NB4 (cell line): ENCODE measurements at places on chromosomes 13 and 19.

- DNase-seq = peak; percentile 96
Measured at GRCh38 chr13:102798581-102799425, at the start of the genes BIVM and POGLUT2. Gene BIVM, plus strand, starts transcription at chr13:102799119. Its CDS starts 8,149 bp downstream, at chr13:102807268. Gene POGLUT2, minus strand, starts transcription at chr13:102798976. Its CDS starts 306 bp downstream, at chr13:102798670.

DNA sequence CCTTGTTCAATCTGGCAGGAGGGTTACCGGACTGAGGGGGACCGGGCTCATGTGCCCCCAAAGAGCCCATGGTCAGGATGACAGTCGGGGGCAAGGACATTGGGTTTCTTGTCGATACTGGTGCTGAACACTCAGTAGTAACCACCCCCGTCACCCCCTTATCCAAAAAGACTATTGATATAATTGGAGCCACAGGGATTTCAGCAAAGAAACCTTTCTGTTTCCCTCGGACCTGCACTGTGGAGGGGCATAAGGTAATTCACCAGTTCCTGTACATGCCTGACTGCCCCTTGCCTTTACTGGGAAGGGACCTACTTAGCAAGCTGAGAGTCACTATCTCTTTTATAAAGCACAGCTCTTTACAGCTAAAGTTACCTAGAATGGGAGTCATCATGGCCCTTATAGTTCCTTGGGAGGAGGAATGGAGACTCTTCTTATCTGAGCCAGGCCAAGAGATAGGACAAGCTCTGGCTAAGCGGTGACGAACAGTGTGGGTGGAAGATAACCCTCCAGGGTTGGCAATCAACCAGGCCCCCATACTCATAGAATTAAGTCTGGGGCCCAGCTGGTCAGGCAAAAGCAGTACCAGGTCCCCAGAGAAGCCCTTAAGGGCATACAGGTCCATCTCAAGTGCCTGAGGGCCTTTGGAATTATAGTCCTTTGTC is 603.7 kb downstream of the UQCRFS1 start:
- DNase-seq = no peak

DNA sequence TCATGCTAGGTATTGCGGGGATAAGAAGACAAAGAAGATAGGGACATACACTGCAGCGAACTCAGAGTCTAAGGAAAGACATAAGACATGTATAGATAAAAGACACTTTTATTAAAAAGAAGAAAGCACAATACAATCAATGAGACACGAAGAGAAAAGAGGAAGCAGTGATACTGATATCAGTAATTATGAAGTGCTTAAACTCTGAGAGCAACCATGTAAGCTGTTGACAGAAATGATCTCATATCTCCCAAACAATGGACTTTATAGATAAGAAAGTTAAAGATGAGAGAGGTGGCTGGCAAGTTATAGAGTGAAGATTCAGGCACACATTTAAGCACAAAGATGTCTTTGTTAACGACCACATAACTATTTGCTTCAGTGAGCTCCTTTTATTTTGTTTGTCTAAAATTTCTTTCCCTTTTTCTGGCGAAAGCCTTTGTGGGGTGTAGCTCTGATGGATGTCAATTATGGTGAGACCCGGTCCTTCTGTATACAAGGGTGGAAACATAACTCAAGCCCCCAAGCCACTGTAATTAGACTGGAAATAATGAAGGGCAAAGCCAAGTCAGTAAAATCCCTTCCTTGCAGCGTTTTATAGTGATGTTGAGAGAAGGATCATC is 818.0 kb upstream of the SLC10A2 start:
- DNase-seq = no peak

DNA sequence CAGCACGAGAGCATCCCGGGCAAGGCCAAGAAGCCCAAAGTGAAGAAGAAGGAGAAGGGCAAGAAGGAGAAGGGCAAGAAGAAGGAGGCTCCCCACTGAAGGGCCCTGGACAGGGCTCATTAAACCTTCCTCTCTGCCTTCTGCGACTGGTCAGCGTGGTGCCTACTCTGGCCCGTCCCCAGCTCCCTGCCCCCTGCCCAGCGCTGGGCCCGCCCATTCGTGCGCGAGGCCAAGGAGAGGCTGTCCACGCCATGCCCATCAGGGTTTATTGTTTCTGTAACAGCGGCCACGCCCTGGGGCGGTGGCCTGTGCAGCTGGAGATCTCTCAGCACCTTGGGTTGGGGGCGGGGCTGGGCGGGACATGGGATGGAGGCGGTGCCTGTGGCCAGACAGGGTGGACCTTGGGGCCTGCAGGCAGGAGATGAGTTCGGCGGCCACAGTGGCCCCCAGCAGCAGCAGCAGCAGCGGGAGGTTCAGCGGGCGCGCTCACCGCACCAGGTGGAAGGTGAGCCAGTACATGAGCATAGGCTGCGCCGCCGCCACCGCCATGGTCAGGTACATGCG is 897 bp downstream of the C19orf33 start:
- no peak for DNase-seq

- DNase-seq = no peak
Measured at GRCh38 chr13:75801388-75801945, 165.3 kb downstream of the LMO7 start.

DNA sequence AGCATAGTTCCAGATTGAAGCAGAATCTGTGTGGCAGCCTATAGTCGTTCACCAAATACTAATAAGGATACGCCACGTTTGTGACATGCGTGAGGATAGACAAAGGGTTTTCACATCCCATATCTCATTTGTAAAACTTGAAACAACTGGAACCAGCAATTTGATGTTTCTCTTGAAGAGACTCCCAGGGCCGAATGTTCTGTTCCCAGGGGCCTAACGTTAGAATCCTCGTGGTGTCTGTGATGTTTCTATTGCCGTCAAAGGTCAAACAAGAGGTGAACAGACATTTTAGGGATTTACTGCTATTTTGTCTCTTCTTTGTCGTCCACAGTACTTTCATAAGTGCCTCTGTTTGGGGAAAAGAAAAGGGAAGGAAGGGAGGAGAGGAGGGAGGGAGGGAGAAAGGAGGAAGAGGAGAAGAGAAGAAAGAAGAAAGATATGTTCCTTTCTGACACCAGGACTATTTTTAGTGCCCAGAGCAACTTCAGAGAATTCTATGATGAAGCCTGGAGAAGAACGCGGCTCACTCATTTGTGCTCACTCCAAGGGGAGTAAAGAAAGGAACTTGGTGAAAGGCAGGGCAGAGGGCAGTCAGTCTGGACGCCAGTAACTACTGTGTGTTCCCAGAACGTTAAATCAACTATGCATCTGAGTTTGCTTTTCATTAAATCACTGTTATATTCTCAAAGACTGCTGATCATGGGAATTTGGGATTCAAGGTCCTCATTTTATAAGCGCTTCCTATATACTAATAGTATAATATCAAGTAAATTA is 154.5 kb downstream of the DCT start:
- no peak for DNase-seq

GRCh38 chr19:45637890-45638667 is 1.1 kb downstream of the EML2 start:
- no peak for DNase-seq

DNA sequence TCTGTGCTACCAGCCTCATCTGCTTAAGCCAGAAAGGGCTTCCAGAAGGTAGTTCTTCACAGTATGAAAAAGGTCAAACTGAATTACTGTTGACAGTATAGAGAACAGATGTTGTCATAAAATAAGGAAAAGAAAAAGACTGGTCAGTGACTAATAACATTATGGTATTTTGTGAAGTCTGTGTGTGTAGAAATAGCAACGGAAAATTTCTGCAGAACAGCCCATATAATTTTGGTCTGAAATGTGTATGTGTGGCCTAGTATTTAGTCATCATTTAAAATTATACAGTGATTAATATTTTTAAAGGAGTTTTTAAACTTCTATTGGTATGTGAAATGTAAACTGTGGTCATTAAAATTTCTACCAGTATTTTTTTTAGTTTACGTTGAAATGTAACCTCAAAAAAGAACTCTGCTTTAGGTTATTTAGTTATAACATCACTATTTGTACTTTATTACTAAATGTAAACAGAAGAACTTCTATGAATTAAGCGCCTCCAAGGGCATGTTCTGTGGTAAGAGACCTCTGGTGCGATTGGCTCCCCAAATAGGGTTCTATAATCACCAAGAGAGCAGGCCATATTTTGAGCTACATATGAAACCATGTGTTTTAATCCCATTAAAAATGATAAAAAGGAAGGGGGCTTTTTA is 3.3 kb upstream of the GPR183 start:
- peak; percentile 64 for DNase-seq

DNA sequence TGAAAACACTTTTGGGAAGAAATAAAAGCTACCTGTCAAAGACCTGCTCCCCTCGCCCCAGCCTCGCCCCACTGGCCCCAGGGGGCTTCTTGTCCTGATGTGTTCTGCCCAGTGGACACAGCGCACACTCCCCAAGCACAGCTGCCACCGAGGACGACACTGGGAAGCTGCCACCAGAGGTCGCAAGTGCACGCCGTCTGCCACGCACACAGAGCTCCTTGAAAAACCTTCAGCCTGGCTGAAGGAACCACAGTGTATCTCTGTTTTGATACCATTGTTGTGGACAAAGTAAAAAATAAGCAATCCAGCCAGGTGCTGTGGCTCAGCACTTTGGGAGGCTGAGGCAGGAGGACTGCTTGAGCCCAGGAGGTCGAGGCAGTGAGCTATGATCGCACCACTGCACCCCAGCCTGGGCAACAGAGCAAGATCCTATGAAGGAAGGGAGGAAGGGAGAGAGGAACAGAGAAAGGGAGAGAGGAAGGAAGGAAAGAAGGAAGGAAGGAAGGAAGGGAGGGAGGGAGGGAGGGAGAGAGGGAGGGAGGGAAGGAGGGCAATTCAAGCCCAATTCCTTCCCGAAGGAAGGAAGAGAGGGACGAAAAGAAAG is 57.3 kb downstream of the CEBPG start:
- peak; percentile 63 for DNase-seq

- DNase-seq = no peak
Measured at GRCh38 chr19:40502081-40502480, 35.3 kb downstream of the SPTBN4 start.

- DNase-seq = no peak
Measured at GRCh38 chr19:30288911-30289310, 83.3 kb upstream of the ZNF536 start.

DNA sequence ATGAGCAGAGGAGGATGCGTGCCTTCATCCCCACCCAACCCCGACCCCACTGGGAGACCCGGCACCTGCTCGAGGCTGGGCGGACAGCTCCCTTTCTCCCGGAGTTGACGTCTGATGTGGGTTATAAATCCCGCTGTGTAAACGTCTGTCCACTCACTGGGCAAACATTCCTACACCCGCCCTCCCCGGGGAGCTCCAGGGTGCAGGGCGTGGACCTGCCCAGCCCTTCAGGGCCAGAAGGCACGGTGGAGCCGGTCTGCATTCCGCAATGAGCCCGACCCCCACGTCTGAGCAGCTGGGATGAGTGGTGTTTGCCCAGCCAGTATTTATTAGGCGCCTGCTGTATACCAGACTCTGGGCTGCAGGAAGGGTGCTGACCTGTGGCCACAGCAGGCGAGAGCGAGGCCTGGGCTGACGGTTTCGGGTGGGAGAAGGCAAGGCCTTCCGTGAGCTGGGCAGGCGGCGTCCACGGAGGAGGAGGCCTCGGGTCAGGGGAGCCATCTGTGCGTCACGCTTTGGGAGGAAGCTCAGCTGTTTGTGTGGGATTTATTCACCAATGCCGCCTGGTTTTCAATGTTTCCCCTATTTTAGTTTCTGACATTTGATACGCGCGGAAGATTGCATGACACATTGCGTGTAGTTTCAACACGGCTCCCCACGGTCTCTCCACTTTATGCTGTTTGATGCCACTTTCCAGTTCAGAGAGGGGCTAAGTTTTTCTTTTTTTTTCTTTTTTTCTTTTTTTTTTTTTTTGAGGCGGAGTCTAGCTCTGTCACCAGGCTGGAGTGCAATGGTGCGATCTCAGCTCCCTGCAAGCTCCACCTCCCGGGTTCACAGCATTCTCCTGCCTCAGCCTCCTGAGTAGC is 2.0 kb downstream of the MISP start:
- peak; percentile 51 for DNase-seq

DNA sequence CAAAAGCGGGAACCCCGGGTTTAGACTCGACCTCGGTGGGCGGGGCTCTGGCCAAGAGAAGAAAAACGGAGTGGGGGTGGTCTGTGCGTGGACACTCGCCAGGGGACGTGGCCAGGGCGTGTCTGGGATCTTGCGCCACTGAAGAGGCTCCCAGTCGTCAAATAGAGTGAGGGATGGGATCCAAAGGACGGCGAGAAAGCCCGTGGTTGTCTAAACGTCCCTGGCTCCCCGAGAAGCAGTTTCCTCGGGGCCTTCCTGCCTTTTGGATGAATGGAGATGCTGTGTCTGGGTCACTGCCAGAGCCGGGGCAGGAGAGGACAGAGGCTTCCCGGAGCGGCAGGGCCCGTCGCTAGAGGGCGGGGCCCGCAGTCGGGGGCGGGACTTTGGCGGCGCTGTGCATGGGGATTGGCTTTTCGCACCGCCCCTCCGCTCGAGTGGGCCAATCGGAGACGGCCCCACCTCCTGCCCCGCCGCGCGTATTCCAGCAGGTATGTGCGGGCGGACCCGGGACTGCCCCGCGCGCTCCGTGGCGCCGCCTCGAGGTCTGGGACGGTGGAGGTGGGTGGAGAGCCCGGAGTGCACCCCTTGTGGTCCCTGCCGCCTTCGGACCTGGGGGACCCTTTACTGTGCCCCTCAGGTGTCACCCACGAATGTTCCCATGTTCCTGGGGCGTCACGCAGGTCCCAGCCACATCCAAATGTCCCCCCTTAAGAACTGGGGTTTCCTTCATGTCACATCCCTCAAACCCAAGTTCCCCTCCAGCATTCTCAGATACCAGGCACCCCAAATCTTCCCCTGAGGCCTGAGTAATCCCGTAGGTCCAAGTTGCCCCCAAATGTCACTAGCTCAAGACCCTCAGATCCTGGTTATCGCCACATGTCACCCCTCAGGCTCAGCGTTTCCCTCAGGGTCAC is 38.3 kb downstream of the ZSWIM4 start:
- DNase-seq = peak; percentile 31

- no peak for DNase-seq
Measured at GRCh38 chr13:51576754-51577153, 7.5 kb upstream of the WDFY2 start.

GRCh38 chr13:23969647-23970046 is 72.3 kb upstream of the C1QTNF9B start:
- no peak for DNase-seq

DNA sequence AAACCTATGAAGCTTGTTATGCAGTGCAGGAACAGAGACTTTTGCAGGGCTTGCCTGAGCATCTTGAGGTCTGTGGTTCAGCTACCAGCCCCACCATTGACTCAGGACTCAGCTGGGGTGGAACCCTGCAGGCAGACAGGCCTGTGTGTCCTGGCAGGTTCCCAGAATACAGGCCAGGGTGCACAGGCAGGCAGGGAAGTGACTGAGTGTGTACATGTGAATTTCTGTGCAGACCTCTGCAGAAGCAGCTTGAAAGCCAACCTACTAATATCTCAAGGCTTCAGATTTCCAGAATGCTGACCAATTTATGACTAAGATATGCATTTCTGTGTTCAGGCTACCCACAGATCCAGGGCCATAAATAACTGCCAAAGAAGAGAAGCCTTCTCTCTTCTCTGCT is 254.4 kb downstream of the DLEU7 start:
- DNase-seq = peak; percentile 53

DNA sequence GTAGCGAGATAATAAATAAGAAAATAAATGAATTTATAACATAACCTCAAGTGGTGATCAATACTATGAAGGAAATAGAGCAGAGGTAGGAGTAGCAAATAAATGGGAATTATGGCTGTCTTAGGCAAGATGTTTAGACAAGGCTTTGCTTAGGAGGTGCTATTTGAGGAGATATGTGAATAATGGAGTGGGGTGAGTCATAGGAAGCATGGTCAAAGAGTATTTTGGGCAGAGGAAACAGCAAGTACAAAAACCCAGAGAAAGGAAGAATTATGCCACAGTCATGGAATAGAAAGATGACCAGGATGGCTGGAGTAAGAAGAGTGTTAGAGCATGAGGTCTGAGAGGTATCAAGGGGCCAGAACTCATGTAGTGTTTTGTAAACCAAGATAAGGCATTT is 33.6 kb upstream of the LPAR6 start:
- DNase-seq = peak; percentile 64
